ENCODE measurements at places on chromosomes 6 and 20.
A peak's percentile ranks its signal among the peaks of the same experiment; 100 is the strongest.

DNA sequence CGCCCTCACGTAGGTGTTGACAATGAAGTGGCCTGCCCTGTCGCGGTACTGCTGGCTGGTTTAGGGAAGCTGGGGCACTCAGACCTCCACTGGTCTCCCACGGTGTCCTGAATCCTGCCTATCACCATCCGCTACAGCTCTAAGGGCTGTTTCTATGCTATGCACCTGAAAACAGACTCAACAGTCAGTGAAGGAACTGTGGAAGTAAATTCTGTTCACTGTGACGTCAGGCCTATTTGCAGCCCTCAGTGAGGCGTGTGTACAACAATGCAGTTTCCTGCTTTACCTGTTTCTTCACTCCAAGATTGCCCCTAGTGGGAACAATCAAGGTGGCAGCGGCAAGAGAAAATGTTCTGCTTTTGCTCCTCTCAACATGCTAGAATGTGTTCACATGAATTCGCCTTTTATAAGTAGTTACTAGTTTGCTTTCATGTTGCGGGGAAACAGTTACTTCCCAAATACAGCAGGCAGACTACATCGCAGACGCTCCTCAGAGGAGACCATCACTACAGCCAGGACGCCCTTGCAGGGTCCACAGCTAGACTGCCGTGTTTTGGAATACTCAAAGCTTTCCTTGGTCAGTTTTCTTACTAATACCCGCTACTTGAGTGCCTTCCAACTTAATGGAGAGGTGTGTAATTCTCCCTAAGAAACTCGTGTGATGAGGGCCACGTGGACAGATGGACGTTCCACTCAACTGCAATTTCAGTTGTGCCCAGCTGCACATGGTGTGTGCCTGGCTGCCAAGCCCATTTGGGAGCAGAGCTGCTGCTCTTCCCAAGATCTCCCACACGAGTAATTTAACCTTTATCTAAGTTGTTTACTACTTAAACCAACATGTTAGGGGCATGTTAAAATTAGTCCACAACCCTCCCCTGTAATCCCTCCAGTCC, 25.4 kb downstream of the DIDO1 start:
- no peak for DNase-seq

DNA sequence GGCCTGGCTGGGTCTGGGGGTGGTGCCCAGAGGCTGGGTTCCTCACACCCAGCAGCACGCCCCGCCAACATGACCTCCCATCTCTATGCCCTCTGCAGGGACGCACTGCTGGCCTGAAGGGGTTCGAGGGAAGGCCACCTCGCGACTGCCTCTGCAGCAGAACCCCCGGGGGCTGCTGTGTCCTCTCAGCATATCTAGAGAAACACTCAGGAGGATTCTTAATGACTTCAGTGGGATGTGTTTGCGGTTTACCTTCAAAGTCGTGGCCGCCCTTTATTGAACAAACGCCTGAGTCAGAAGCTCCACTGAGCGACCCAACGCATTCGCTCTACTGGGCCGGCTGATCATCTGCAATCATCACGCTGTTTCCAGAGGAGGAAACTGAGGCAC, 54.8 kb upstream of the GATA5 start:
- DNase-seq, result no peak

DNA sequence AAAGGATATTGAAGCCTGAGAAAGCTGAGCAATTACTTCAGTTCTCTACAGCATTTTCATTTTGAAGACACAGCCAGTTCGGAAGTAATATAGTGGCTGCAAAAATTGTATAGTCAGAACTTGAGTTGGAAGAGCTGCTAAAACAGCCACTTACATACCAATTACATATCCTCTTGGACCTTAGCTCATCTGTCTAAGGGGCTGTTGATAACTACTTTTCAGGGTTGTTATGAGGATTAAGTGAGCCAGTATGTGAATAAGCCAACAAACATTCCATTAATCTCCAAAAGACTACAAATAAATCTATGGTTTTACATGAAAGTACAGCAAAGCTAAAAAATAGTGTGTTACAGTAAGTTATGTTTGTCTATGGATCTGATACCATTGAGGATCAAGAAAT, 59.7 kb downstream of the TMEM200A start:
- no peak for DNase-seq

DNA sequence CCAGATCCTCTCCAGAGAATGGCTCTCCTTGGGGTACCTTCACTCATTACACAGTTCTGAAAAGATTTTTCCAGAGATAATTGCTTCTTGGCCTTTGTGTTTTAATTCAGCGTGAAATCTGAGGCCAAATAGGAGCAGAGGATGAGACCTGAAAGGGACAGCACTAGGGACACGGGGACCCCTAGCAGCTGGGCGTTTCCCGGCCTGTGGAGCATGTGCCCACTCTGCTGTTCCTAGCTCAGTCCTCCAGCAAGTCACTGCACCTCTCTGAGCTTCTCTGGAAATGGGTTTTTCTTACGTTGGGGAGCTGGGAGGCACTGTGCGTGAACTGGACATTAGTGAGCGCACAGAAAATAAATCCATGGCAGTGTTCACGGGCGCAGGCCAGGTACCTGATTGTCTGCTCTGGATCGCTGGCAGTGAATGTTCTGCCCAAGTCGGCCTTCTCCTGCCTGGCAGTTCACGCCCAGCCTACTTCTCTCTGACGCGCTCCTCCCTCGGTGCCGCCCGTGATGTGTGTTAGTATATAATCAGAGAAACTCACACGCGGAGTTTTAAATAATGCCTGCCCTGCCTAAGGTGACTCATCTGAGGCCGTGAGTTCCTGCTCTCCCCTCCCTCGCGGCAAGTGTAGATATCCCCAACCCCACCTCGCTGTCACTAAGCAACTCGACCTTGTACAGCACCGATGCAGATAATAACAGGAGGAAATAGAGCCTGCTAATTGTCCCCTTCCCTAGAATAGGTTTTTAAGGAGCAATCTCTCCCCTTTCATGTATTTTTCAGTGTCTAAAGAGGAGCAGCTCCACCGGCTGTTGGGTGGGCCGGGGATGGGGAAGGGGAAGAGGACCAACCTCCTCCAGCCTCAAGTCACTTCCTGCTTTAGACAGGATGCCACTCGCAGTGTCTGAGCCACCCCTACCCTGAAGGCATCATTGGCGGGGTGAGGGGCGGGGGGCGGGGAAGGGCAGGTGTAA, 2.7 kb upstream of the TUBB2A start:
- DNase-seq, result no peak

- peak; percentile 58 for DNase-seq
These were observed 1.4 kb downstream of the NKX2-4 start for GRCh38 chr20:21395666-21396598.

- no peak for DNase-seq
These were observed 669.5 kb downstream of the MAFB start for GRCh38 chr20:40019510-40019909.

DNA sequence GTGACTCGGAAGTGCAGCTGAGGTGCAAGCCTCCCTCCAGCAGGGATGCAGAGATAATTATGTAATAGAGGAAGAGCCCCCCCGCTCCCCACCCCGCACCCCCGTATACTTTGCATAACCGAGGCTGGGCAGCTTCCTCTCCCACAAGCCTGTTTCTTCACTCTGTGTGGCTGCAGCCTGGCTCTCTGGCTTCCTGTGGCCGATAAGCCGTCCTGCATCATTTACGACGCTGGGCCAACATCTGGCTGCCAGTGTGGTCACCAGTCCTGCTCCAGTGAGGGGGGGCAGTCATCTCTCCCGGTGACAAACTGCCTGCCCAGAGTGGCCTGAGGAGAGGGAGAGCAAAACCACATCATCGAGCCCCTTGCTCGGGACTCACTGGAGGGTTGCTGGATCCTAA, 59.2 kb downstream of the RBM38 start:
- DNase-seq, result peak; percentile 81

DNA sequence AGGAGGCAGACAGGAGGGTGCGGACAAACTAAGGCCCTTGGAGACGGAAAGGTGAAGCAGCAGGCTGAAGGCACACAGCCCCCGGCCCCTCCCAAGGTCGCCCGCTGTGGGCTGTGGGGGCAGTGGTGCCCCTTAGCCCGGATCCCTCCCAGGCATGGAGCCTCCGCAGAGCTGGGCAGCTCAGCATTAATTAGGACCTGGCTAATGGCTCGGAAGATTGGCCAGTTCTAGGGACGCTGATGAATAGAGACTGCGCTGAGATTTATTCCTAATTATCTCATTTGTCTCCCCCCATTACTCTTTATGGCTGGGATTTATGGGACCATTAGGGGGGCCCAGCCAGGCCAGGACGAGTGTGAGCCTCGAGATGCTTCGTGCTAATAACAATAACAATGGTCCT, 20.4 kb downstream of the MDFI start:
- DNase-seq, result no peak

DNA sequence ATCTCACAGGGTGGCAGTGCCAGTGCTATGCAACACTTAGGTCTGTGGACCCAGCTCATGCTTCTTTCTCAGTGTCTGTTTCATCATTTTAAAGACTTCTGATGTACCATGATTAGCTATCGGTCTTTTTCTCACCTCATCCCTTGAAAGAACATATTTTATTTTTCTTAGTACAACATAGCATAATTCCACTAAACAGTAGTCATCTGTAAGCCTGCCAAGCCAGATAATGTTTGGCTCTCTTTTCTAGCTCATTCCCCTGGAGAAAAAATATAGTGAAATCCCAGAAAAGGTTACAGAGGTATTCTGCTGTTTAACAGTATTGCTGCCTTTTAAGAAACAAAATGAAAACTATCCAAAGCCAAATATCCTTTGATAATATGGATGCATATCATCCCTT, 177.0 kb upstream of the MMS22L start:
- no peak for DNase-seq

GRCh38 chr6:31659649-31660380, 763 bp downstream of the C6orf47 start:
- peak; percentile 41 for DNase-seq

DNA sequence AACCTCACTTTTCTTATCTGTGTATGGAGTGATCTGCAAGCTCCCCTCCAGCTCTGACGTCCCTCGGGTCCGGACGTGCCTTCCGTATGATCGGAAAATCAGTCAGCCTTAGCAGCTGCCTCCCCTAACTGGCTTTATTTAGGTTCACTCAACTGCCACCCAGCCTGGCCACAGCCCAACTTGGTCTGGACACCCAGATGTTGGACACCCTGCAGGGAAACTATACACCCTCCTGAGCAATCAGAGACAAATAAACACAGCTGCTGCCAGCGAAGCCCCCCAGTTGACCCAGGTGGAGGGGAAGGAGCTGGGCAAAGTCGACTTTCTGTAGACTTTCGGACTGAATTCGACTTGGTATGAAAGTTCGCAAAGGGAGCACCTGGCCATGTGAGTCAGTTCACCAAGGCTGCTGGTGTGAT, 28.9 kb downstream of the TBC1D7 start:
- no peak for DNase-seq

- DNase-seq, result no peak
These were observed 42.7 kb upstream of the NOX3 start for GRCh38 chr6:155498370-155498769.

DNA sequence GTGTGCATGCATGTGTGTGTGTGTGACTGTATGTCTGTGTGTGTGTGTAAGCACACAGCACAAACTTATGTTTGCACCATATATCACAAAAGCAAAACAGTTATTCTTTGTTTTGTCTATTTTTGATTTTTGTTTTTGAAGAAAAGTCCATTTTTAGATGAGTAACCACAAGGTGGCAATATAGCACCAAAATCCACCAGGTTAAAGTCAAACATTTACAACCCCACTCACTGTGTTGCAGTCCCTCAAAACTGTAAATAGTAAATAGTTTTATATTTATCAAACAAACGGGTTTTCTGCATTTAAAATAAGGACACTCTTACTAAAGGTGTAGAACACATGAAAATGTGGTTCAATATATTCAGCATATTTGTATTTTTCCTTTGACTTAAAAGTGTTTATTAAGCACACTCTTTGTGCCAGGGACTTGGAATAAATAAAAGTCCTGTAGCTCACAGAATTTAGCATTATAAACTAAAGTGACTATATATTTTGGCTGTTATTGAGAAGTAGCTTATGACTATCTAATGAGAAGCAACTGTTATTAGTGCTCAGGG, 118.5 kb downstream of the GFRAL start:
- no peak for DNase-seq

GRCh38 chr6:149044528-149044927, 273.0 kb upstream of the TAB2 start:
- no peak for DNase-seq

DNA sequence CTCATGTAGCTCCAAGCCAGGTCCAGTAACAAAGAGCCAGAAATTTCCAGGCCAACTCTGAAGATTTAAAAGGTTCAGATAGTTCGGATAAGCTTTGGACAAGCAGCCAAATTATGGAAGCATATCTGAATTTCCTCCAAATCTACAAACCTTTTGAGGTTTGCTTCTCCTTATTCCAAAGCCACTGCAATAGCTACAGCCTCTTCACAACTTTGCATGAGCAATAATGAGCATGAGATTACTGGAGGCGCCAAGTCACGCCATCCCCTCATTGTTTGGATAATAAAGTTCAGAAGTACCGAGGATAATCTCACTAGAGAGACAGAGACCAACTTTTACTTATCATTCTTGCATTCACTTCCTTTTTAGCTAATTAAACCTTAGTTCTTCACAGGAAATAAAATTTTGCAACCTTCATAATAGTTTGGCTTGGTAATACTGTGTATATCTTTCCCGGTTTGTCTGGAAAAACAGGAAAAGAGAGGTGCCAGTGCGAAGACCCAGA, 329.6 kb upstream of the RSPO3 start:
- no peak for DNase-seq

Measured in GM20000 (cell line).